DND-41 (cell line): ENCODE measurements at places on chromosomes 4 and X.
A peak's percentile ranks its signal among the peaks of the same experiment; 100 is the strongest.

GRCh38 chr4:81628489-81628888, 156.8 kb upstream of the RASGEF1B start:
- DNase-seq, result no peak

- DNase-seq, result no peak
Observed at GRCh38 chr4:98230961-98231360, 30.2 kb upstream of the RAP1GDS1 start.

GRCh38 chr4:162392946-162393345, 229.1 kb upstream of the FSTL5 start:
- DNase-seq, result no peak

DNA sequence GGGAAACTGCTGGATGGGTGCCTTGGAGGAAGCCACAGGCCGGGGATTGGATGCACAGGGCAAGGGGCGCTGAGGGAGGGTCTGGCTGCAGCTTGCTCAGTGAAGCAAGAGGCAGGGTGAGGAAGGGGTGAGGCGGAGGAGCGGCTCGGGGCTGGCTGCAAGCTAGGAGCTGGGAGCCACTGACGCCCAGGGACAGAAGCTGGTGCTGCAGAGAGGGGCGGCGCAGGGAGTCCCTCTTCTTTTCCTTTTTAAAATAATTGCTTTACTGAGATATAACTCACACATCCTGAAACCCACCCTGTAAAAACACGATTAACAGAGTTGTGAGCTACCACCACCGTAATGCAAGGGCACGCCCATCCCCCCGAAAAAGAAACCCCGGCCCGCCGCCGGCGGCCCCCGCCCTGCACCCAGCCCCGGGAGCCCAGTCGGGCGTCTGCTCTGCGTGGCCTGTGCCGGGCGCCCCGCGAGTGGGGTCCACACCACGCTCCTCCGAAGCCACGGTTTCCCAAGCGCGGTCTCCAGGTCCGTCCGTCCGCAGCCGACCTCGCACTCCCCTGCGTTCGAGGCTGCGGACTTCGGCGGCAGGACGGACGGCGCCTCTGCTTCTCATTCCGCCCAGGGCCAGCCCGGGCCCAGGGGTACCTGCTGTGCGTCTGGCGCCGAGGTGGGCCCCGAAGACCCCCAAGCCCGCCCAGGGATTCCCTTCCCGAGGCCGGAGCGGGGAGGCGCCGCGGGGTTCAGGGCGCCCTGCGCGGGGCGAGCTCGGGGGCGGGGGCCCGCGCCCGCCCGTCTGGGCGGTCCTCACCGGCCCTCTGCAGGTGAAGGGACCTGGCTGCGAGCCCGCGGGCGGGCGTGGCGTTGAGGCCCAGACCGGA, 866 bp upstream of the UVSSA start:
- DNase-seq, result peak; percentile 75
